Panc1 (cell line): ENCODE measurements at places on chromosomes 7 and 10.

DNA sequence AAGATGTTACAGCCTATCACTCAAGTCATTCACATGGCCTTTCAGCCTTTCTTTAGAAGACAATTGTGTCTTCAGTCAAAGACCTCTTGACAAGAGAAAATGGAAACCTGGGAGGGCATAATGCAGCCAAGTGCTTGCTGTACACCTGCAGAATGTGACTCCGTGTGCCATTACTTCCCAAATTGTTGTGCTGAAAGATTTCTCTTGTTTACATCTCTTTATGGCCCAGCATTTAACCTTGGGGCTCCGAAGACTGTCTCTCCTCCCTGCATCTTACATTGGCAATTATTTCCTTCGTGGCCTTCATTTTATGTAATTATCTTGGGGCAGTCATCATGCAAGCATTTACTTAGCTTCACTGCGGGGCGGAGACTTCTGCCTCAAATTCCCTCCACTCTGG lies 287.0 kb downstream of the TCF7L2 start:
- DNase-seq, result no peak

- DNase-seq, result no peak
Observed at GRCh38 chr10:49157229-49157628, 23.4 kb upstream of the FAM170B start.

DNA sequence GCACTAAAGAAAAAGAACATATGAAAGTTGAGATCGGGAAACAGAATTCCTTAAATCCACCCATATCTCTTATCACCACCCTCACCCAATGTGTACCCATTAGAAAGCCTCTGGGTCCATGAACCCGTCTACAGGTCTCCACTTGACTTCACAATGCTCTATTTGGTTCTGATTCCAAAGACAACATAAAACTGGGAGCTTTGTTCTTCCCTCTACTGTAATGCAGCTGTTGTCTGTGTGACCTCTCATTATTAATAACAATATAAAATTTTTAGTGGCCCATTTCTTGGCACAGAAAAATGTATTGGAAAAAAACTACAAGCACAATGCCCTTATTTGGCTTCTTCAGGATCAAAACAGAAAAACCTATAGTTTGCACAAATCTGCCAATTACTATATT lies 30.0 kb downstream of the DOCK4 start:
- DNase-seq, result no peak

GRCh38 chr10:93126483-93127052 lies 52.9 kb downstream of the CYP26A1 start:
- no peak for DNase-seq

- no peak for DNase-seq
Observed at GRCh38 chr7:88289564-88290025, 17.1 kb downstream of the STEAP4 start.

- DNase-seq, result no peak
Observed at GRCh38 chr10:126963354-126963753, 58.1 kb downstream of the DOCK1 start.

DNA sequence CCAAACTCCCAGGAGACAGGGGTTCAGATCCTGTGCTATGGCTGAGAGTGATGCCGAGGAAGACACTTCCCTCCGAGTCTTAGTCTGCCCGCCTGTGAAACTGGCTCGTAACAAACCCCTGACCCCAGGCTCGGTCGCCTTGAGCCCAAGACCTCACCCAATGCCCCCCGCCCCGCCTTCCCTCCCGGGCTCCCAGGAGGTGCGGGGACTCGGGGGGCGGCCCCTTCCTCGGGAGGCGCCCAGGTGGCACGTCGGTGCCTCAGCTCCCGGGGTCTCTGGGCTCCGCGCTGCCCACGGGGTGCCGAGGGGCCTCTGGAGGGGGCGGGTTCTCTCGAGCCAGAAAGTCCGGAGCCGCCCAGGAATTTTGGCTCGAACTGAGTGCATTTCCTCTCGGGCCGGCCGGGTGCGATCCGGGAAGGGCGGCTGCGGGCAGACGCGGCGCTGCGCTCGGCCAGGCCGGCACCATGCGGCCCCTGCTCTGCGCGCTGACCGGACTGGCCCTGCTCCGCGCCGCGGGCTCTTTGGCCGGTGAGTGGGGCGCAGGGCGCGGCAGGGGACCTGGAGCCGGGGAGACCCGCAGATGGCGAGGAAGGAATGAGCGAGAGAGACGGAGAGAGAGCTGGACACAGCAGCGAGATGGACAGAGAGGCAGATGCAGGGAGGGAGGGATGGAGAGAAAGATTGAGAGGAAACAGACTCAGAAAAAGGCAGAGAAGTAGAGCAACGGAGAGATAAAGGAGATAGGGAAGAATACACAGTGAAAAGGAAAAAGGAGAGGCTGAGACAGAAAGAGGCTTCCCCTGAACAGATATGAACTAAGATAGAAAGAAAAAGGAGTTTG lies at the start of gene PLAC9:
Gene PLAC9 (plus strand): TSS at position 432 of the 841 bp plus-strand sequence. CDS start 33 bp downstream, at position 465.
- no peak for DNase-seq

- DNase-seq, result no peak
Observed at GRCh38 chr10:86686972-86687371, 18.7 kb downstream of the LDB3 start.

DNA sequence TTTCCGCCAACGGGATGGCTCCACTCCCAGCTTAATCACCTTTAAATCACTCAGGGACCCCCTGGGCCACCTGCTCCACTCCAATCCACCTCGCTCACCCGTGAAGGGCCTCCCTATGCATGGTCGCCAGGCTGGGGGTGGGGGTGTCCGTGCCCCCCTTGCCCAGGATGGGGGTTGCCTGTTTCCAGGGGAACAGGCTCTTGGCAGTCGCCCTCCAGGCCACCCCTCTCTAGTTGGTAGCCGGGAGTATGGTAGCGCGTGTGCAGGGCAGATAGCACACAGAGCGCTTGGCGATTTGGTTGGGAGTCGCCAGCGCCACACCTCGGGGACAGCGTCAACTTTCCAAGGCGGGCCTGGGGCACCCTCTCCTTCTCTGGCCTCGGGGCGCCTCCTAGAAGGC lies 134.9 kb upstream of the ZNF92 start:
- DNase-seq, result no peak

DNA sequence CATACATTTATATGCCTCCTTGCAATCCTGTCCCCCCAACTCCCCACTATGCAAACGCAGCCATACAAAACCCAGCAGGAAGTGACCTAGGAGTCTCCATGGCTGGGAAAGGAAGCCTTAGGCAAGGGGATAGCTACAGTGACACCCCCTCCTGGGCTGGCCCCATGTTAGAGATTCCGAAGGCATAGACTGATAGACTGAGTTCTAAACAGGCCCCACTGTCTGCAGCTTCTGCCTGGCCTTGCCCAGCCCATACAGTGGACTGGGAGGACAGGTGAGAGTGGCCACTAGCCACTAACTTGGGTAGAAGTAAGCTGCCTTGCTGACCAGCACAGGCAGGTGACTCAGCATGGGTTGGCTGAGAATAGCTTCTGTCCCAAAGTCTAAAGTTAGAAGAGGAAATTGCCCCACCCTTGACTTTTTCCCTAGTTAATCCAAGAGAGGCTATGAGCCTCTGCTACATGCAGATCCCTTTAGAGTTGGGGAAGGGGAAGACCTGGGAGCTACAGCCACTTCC lies 106.3 kb downstream of the C10orf105 start:
- no peak for DNase-seq

DNA sequence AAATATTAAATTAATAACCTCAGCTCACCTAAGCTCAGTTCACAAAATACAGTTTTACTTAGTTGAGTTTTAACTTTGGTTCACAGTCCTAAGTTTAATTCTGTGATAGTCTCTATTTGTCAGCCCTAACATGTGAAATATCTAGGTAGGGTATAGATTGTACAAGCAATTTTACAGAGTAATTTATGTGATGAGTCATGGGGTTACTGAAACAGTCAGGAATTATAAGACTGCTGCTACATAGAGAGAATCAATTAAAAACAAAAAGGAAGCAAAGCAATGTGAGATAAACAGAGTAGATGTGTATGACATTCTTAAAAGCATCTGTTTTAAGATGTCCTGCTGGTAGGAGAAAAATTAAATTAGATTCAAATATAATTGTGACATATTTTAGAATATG lies 1018.2 kb upstream of the KCND2 start:
- DNase-seq, result no peak

GRCh38 chr7:129123510-129123857 lies 21.0 kb upstream of the TSPAN33 start:
- no peak for DNase-seq

DNA sequence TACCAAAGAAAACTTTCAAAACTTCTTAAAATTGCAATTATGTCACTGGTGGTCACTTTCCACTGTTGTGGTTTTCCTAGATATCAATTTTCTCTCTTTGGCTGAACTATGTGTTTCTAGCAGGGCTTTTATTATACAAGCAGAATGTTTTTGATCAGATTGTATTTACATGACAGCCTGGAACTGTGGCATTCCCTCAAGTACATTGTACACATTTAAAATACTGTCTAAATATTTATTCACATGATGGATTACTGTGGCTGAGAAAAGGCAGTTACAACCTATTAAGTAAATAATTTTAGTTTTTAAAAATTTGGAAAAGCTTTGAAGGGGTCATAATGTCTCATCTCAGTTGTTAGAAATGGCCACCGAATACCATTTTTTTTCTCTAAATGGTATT lies 231.9 kb upstream of the PPP1R3A start:
- DNase-seq, result no peak

DNA sequence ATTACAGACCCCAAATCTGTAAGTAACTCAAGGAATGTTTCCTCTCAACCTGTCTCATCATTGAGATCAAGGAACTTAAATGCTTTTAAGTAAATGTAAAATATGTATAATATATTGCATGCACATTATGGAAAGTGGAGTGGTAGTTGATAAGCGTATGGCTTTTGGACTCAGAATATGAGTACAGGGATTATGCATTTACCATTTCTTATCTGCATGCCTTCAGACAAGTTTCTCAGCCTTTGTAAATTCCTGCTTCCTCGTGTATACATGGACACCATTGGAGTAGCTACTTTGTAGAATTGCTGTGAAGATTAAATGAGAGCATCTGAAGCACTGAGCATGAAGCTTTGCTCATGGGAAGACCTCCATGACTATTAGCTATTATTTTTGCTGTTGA lies 70.5 kb downstream of the CACNB2 start:
- no peak for DNase-seq

GRCh38 chr10:109996225-109996624 lies 11.6 kb upstream of the ADD3 start:
- no peak for DNase-seq

DNA sequence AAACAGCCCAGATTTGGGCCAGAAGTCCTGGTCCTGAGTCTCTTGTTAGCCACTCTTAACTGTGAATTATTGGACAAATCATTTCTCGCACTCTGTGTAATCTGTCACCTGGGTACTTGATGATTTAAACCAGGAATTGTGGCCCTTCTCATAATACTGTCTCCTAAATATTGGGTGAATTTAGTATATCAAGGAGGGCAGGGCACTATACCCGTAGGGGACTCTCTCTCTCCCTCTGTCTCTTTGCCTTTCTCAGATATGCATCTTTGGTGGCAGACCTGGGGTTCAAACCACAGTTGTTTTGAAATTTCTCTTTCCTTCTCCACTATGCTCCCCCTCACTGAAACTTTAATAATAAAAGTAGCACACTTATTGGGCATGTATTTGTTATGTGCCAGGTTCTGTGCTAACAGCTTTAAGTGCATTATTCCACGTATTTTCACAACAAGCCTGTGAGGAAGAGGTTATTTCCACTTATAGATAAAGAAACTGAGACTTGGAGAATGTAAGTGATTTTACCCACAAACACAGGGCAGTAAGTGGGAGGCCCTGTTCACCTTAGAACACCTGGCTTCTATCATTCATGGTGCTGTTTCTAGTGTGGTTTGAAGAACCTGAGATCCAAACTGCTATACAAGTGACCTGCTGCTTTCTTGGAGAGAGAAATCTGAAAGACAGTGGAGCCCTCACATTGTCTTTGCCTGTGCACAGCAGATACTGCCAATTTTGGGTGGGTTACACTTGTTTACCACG lies 11.8 kb downstream of the FAS start:
- no peak for DNase-seq

GRCh38 chr10:73424478-73424877 lies 8.9 kb downstream of the MSS51 start:
- DNase-seq, result no peak
